ENCODE measurements at places on chromosomes 6 and 20.

GRCh38 chr6:109082188-109082577 lies 12.5 kb downstream of the SESN1 start:
- DNase-seq = no peak

DNA sequence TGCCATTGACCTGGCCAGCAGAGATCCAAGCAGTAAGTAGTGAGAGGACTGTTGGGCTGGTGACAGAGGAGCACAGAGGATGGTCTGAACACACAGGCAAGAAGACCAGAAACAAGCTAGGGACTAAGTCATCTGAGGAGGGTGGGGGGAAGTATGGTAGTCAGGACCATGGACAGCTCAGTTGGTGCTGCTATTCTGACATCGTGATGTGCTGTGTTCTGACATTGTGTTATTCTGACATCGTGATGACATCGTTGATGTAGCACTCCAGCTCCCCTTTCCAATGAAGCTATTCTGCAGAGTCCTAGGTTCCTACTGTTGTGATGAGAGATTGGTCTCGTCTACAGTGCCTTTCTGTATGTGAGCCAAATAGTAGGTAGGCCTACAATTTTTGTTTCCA lies 28.7 kb downstream of the CFAP206 start:
- DNase-seq = peak; percentile 29

DNA sequence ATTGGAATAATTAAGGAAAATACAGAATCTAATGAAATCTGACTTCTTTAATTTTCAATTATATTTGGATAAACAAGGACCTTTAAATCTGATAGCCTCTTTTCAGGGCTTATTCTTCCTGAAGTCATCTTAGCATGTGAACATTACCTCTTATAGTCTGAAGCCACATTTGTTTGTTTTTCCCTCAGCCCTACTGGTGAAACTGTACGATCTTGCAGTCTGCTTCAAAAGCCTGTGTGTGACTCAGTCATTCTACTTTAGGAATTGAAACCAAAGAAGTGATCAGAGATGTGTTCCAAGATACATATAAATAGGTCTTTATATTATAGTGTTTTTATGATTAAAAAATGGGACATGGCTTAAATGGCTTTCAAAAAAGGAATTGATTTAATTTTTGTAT lies 67.5 kb downstream of the MACROD2 start:
- DNase-seq = no peak

DNA sequence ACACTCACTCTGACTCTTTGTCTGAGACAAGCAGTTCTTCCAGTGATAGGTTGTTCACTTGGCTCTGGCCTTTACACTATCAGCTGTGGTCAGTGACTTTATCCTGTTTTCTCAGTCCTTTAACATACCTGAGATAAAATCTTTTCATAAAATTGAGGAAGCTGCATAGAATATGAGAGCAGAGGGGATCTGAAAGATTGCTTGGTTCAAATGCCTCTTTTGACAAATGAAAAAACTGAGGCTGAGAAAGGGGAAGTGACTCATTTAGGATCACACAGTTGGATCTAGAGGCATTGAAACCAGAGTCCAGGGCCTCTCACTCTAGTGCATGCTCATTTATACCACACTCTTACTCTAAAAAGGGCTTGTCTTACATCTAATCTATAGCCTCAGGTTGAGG lies 277.0 kb upstream of the TBX18 start:
- DNase-seq = no peak

GRCh38 chr6:10082385-10082784 lies 332.5 kb downstream of the TFAP2A start:
- DNase-seq = no peak

- DNase-seq = no peak
Measured at GRCh38 chr20:5570031-5570430, 180.2 kb upstream of the SHLD1 start.

DNA sequence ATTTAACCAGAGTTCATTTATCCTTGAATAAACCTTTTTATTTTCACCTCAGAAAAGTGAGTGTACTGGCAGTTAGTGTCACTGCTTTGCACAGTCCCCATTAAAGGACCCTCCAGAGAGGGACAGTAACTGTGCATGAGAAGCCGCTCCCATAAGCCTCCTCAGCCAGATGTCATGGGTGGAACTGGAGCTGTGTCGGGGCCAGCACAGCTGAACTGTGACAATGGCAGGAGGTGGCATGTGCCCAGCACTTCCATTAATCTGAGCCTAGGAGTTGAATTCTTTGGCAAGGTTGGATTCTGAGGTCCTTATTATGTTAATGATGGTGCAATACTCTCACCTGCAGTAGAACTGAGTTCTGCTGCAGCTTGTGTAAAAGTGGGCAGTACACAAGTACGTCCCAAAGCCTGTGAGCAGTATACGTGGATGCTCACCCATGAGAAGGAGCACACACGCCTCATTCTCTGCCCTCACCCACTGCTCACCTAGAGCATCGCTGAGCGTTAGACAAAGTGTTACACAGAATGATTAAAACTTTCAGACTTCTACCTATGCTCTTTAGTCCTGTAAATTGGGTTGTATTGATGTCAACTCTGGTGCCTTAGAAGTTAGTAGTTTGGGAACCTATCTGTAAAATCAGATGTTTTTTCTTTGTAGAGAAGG lies 11.9 kb upstream of the CSE1L start:
- DNase-seq = no peak
